Islet precursor cell (in vitro differentiated cells): ENCODE measurements at places on chromosomes 1 and 21.
A peak's percentile ranks its signal among the peaks of the same experiment; 100 is the strongest.

DNA sequence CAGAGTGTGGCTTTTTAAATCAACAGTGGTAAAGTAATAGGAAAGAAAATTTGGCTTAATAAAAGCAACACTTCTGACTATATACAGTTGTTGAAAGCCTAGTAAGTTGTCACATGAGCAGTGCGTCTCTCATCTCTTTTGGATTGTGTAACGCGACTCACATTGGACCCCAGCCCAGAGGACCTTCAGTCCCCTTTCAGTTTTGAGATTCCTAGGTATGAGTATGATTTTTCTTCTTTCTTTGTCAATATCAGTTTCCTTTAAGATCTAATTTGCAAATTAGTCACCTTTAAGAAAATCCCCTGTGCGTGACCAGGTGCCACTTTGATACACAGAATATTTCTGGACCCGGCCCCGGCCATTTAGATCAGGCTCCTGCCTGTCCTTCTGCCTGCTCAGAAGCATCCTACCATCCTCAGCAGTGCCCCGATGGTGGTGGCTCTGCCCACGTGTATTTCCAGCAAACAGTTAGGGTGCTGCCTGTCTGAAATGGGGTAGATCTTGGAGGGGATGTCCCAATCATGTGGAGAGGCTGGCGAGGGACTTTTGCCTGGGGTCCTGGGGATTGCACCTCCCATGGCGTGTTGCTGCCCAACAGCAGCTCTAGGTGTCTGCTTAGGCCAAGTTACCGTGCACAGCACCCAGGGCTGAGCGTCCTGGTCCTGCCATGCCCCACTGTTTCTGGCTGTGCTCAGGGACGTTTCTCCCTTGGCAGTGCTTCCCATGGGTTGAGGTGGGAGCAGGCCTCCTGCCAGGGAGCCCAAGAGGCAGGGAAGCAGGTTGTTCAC lies 21.1 kb downstream of the SNAP47 start:
- no peak for DNase-seq

DNA sequence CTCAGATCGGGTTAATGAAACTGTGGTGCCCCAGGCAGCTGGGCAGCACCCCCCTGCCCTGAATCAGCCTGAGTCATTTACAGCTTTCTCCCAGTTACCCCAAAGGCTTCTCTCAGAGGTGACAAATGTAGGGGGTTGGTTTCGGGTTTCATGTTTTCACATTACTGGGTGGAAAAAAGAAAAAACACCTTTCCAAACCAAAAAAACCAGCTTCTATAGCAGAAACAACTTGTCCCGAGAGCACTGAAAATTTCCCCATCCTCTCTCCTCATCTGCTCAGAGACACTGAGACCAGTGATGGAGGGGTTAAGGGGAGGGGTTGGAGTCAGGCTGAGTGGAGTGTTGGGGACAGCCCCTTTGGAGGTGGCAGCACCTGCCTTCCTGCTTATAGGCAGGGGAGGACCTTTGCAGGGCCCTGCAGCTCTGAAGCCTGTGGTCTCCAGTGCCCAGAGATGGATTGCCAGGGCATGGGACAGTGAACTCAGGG lies 15.6 kb downstream of the UTP11 start:
- no peak for DNase-seq

GRCh38 chr1:214101828-214102227 lies 114.1 kb downstream of the PROX1 start:
- no peak for DNase-seq

- DNase-seq, result no peak
Measured at GRCh38 chr21:20998886-20999285, 677 bp downstream of the NCAM2 start.

DNA sequence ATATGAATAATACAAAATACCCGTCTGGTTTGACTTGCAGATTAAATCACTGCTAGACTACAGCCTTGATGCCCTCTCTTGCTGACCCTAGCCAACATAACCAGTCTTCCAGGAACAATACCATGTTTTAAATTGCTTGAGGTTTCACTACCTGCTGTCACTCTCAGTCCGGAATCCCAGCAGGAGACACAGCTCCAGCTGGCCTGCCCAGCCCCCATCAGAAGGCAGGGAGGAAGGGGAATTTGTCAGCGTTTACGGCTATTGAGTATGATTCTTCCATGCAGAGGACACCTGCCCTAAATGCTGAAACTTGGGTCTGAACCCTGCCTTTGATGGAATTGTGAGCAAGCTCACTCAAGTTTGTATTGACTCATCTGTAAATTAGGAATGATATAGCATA lies 33.0 kb downstream of the ZNF496 start:
- no peak for DNase-seq

GRCh38 chr21:32548978-32549377 lies 36.3 kb downstream of the TCP10L start:
- no peak for DNase-seq

DNA sequence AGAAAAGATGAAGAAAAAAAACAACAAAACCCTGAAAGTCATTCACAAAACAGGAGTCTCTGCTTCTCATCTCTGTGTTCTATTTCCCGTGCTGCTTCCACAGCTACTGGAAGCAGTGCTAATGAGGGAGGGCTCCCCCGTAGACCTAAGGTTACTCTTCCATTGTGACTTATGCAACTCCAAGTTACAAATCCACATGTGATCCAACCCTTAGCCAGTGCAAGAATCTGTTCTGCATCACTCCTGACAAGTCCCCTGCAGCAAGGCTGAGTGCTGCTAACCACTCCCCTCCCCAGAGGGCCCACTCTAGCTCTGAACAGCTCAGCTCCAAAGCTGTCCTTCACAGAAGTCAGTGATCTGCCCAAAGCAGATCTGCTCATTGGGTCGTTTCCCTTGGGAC lies 10.3 kb downstream of the DNALI1 start:
- DNase-seq, result no peak

DNA sequence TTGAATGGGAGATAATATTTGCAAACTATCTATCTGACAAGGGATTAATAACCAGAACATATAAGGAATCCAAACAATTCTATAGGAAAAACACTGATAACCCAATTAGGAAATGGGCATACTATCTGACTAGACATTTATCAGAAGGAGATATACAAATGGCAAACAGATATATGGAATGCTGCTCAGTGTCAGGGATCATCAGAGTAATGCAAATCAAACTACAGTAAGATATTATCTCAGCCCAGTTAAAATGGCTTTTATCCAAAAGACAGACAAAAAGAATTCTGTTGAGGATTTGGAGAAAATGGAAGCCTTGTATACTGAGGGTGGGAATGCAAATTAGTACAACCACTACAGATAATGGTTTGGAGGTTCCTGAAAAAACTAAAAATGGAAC lies 758.0 kb upstream of the B3GALT2 start:
- DNase-seq, result no peak

GRCh38 chr1:224503161-224504118 lies 68.8 kb upstream of the WDR26 start:
- DNase-seq, result peak; percentile 89

GRCh38 chr1:48695161-48695560 lies 81.5 kb downstream of the BEND5 start:
- DNase-seq, result no peak

DNA sequence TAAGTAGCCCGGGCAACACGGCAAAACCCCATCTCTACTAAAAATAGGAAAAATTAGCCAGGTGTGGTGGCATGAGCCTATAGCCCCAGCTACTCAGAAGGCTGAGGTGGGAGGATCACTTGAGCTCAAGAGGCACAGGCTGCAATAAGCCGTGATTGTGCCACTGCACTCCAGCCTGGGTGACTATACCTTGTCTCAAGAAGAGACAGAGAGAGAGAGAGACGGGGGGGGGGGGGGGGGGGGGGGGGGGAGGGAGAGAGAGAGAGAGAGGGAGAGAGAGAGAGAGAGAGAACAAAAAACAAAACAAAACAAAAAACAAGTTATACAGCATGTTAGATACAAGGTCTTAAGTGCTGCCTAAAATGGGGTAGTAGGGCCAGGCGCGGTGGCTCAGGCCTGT lies 77.8 kb upstream of the ZNF281 start:
- DNase-seq, result no peak

DNA sequence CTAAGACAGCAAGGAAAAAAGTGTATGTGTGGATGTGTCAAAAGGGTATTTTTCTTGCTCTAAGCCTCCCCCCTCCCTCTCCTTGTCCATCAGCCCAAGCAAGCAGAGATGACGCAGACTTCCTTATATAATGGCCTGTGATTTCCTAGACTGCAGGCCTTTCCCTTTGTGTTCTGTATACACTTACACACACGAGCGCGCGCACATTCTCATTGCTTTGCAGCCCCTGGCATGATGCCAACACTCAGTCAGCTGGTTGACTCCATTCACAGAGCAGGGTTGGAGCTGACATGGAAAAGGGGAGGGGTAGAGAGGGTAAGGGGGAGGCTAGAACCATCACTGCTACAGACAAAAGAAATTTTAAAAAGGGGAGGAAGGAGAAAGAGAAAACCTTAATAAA lies 41.8 kb downstream of the GATAD2B start:
- no peak for DNase-seq

DNA sequence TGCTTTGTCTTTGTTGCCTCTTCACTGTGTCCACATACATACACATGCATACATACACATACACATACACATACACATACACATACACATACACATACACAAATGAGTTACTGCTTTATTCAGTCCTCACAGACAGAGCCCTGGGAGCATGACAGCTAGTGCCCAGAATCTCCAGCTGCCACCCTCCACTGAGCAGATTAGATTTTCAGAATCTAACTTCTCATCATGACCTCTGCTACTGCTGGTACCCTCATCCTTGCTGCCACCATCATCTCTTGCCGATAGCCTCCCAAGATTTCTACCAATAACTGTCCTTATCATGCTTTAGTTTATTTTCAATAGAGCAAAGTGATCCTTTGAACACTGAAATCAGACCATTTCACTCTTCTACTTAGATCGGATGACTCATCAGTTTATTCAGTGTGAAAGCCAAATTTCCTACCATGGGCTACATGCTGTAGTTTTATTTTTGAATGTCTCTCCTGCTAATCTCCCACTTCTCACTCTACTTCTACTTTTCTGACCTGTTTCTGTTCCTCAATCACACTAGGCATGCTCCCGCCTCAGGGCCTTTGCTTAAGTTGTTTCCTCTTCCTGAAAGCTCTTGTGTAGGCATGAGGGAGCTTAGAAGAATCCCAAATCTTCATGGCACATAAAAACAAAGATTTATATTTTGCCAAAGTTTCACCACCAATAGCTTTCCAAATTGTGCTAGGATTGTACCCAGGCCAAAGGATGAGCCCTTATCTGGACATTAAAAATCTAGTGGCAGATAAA lies 43.0 kb downstream of the ATP6V1G3 start:
- no peak for DNase-seq

- no peak for DNase-seq
Measured at GRCh38 chr1:87683196-87683956, 354.7 kb downstream of the LMO4 start.

GRCh38 chr1:217911908-217912307 lies 280.8 kb downstream of the SPATA17 start:
- DNase-seq, result no peak

DNA sequence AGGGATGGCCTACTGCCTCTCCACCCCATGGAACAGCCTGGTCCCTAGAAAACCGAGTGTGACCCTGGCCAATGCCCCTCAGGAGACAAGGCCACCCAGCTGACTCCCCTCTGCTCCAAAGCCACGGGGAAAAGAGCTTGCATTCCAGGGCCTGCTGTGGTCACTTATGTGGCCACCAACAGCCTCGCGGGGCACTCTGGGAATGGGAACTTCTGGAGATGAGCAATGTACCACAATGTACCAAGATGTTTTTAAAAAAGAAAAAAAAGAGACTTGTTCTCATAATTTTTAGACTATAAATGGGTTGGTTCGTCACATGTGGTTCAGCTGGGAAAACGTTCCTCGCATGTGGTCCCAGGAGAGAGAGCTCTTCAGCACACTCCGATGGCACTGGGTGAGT lies 62.8 kb downstream of the SLC66A1 start:
- DNase-seq, result no peak

DNA sequence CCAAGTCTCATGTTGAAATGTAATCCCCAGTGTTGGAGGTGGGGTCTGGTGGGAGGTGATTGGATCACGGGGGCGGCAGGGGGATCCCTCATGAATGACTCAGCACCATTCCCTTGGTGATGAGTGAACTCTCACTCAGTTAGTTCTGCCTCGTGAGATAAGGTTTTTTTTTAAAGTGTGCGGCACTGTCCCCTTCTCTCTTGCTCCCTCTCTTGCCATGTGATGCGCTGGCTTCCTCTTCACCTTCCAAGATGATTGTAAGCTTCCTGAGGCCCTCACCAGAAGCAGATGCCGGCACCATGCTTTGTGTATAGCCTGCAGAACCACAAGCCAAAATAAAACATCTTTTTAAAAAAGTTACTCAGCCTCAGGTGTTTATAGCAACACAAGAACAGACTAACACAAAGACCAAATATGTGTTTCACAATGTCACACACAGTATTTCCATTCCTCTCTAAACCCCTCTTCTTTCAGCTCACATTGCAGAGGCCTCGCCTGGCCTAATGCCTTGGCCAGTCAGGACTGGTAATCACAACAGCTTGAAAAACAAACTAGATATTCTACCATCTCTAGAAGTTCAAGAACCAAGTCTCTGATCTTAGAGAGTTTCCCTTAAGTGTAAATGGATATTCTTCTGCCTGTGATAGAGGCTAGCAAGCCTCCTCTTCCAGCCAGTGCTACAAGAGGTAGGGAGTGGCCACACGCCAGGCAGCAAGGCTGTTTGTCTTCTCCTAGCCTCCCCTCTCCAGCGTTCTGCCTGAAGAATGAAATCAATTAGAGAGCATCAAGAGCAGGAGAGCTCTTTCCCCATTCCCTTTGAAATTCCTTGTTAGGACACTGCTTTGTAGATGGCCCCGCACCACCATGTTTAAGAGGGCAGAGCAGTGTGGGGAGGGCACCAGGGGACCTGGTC lies 19.6 kb upstream of the RAP1A start:
- DNase-seq, result no peak

DNA sequence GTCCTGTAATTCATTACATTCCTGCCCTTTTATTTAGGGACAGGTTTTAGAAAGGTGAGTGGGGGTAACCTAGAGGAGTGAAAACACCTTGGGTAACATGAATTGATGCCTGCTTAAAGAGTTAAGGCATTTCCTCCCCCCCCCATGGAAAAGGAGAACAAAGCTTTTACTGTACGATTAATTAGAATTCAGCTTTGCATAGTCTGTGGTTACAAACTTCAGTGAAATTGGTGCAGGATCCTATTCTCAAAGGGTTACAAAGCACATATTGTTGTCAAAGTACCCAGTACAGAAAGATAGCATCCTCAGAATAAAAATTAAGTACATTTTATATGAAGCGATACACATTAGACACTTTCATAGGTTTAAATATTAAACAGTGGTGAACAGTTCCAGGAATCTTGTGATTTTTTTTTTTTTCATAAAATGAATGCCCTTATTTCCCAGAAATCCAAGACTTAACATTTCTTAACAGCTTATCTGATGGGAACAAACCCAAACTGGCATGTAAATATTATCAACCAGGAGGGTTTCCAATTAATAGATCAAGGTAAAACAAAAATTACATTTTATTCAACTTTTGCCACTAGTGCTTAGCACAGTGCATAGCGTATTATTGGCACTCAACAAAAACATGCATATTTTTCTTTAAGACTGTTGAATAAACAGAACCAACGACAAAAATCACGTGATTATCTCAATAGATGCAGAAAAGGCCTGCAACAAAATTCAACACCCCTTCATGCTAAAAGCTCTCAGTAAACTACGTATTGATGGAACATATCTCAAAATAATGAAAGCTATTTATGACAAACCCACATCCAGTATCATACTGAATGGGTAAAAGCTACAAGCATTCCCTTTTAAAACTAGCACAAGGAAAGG lies 172.7 kb downstream of the PDE4B start:
- DNase-seq, result no peak
